Muscle of arm (tissue), 14 donors: ENCODE measurements at places on chromosomes 12 and 14.
A peak's percentile ranks its signal among the peaks of the same experiment; 100 is the strongest.

DNA sequence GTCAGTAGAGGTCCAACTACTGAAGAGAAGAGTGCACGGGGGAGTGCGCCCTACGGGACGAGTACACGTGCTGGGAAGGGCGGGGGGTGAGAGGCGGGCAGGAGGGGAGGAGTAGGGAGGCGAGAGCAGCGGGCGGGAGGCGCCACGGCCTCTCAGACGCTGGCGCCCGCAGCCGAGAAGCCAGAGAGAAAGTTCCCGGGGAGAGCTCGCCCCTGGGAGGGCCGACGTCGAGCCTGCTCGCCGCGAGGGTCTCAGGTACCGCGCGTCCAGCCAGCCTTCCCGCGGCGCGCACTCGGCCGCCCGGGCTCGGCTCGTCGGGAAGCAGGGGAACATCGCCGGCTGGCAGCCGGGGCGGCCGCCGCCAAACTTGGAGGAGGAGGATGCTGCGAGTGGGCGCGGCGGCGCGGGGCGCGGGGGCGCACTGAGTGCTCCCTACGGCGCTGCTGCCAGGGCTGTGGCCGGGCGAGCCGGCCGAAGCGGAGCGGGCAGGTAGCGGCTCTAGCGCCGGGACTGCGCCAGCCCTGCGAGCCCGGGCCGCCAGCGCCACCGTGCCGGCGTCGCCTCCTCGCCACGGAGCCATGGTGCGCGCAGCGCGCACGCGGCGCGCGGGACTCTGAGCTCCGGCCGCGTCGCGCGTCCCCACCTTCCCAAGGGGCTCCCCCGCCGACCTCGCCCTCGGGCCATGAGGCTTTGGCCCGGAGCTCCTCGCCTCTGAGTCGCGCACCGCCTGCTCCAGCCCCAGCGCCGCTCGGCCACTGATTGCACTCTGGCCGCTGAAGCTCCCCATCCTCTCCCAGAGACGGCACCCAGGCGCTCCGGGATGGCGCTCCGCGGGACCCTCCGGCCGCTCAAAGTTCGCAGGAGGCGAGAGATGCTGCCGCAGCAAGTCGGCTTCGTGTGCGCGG lies at the start of gene SLC24A4:
Gene SLC24A4 (plus strand): TSS at position 155 of the 905 bp plus-strand sequence. CDS start 666 bp downstream, at position 821.
- DNase-seq = peak; percentile 27

DNA sequence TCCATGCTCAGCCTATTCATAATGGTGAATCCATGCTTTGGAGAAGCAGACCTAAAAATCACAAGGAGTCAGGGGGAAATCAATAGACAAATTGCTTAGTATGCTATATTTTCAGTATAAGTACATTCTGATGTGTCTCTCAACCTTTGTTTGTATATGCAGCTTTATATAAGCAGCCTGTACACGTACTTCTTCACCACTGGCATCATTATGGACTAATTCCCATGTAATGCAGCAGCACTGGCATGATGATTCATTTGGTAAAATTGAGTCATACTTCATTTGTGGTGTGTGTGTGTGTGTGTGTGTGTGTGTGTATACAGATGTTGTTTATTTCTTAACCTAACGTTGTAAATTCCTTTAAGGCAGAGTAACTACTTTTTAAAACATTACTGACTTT lies 10.9 kb downstream of the DCP1B start:
- DNase-seq = no peak

DNA sequence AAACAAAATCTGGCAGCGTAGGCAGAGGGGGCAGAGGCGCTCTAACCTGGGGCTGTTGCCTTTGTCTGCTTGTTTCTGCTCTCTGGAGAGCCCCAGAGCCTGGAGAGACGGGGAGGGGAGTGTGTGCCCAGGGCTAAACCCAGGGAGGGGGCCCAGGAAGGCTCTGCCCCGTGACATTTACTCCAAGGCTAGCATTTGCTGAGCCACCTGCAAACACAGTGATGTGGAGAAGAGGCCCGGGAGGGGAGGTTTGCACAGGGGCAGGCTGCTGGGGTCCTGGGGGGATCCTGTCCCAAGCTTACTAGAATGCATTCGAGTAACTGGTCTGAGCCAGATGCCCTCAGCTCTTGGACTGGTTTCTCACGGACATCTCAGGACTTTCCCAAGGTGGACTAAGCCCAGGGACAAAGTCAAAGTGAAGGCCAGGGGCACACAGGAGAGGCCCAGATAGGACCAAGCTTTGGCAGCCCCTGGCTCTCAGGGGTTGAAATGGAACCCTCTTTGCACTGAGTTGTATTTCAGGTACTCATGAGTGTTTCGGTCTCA lies 12.0 kb downstream of the MEG3 start:
- DNase-seq = no peak

DNA sequence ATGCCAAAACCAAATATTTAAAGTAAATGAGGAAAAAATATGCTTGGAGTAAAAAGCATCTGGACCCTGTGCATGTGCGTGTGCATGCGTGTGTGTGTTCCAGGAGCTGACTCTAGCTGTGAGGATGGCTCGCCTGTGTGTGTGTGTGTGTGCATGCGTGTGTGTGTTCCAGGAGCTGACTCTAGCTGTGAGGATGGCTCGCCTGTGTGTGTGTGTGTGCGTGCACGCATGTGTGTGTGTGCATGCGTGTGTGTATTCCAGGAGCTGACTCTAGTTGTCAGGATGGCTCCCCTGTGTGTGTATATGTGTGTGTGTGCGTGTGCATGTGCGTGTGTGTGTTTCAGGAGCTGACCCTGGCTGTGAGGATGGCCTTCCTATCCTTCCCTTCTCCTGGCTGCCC lies 357.7 kb downstream of the CACNA1C start:
- DNase-seq = peak; percentile 31

DNA sequence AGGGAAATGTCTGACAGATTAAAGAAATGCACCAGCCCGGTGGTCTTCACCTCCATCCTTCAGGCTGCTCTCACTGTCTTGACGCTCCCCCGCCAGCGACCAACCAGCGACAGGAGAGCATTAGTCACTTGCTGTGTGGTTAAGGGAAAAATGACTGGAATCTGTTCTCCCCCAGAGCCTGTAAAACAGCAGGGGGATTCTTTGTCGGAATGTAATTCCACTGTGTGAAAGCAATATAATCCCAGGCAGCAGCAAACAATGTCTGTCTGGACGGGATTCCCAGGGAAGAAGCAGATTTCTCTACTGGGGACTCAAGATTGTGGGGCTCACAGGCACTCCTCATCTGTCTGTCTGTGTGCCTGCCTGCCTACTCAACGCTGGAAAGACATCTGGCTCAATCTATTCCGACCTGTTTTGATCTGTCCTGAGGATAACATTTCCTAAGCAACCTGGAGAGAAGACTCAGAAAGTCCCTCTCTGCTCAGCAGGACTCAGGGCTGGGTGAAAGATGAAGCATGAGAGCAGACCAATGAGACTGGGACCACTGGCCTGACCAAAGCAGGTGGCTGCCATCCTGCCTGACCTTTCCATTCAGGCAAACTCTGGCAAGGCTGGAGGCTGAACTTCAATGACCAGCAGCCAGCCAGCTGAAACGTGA lies 54.6 kb downstream of the NUAK1 start:
- no peak for DNase-seq

DNA sequence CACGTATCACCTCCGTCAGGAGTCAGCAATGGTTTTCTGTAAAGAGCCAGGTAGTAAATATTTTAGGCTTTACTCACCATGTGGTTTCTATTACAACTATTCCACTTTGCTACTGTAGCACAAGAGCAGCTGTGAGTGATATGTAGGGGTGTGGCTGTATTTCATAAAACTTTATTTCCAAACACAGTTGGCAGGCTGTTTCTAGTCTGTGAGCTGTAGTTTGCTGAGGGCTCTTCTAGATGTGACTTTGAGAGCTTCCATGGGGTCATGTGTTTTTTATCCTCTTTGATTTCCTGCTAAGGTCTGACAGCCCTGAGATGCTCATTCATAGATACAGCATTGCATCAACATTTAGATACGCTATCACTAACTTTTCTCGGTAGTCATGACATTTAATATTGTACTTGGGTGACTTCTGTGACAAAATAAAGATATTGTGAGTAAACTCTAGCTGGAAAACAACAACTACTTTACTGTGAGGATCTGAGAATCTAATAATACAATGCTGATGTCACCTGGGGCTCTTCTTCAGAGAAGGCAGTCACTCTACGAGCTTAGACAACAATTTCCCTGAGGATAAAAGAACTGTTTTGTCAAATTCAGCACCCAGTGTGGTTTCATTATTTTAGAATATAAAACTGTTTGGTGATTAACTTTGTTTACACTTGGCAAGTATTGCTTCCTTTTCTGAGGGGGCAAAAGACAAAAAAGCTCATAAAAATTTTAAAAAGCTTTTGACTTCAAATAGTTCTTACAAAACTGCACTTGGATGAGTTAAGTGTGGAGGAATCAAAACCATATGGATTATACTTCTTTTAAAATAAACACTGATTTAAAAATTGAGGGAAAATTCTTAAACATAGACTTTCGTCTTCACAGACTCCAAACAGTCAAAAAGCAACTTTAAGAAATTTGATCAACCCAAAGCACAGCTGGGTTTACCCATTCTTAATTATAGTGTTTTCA lies 231.2 kb upstream of the DCN start:
- peak; percentile 14 for DNase-seq

- no peak for DNase-seq
Observed at GRCh38 chr14:89730687-89731086, 223.8 kb downstream of the EFCAB11 start.

- DNase-seq = no peak
Observed at GRCh38 chr12:46357438-46358324, 14.9 kb downstream of the SLC38A2 start.

DNA sequence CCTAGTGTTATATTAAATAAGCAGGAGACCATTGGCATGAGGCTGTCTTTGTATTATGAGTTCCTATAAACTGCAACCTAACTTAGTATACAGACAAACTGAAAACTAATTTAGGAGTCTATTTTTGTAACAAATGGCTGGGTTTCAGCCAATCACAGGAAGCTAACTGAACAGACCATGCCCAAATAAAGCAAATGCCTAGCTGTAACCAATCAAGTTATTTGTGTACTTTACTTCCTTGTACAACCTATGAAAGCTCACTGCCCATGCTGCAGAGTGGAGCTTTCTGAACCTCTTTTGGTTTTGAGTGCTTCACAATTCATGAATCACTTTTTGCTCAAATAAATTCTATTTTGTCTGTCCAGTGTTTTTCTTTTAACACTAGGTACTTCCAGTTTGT lies 41.6 kb downstream of the GUCY2C start:
- DNase-seq = no peak

DNA sequence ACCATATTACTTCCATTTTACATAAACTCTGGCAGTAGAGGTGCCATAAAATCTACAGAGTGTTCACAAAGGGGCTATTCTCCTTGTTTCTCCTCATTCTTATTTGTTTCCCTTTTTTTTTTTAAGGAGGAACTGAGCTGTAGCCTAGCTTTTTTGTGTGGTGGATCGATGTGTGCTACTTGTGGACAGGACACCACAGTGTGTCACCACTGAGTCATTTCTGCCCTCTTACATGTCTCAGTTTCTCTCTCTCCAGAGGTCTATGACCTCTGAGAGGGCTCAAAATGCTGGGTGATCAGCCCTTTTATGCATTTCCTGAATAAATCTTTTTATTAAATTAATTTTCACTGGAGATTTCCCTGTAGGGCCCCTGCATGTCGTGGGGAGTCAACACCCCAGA lies 370.2 kb downstream of the ADGRD1 start:
- no peak for DNase-seq

DNA sequence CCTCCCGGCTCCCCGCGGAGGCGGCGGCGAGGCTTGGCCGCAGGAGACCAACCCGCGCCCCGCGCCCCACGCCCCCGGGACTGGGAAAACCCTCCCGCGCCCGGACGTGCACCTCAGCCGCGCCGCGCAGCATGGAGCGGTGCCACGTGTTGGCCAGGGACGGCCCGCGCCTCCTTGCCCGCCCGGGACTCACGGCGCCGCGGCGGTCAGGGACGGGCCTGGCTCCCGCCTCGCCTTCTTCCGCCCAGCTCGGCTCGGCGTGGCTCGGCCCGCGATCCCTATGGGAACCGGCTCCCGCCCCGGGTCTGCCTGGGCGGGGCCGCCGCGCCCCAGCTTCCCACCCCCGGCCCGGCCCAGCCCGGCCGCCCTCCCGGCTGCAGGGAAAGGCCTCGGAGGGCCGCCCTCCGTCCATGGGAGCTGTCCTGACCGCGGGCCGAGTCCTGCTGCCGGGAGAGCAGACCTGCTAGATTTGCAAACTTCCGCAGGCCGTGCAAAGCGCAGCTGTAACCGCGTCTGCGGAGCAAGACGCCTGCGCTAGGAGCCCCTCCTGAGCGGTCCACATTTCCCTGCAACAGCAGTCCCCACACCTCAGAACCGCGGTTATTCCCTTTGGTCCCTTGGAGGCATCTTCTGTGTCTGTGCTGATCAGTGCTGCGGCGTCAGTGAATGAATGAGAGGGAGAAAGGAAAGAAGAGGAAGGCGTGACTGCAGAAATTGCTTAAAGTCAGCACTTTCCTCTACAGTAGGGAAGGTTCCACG lies at the start of gene CDKL1:
Gene CDKL1 (minus strand): TSS at position 251 of the 759 bp plus-strand sequence. CDS start 1,013 bp downstream, outside the sequence.
- DNase-seq = peak; percentile 59
